Activated naive CD4-positive, alpha-beta T cell (primary cell): ENCODE measurements at places on chromosomes 1 and 21.

- no peak for DNase-seq
These were observed 339.8 kb downstream of the PRDM2 start for GRCh38 chr1:14039582-14040430.

DNA sequence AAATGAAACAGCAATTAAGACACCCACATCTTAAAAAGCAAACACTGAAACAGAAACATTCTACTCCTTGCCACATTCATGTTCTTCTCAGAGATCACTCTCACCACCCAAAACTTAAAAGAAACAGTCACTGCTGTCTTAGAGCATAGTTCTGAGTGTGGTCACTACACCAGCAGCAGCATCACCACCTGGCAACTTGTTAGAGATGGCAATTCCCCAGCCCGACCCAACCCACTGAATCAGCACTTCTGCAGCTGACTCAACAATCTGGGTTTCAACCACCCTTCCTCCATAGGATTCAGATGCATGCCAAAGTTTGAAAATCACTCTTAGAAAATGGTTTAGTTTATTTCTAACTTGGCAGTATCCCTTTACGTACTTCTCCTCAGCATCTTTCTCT lies 126.1 kb downstream of the CDC42BPA start:
- DNase-seq, result no peak

GRCh38 chr1:98421085-98421435 lies 240.5 kb upstream of the SNX7 start:
- DNase-seq, result no peak

DNA sequence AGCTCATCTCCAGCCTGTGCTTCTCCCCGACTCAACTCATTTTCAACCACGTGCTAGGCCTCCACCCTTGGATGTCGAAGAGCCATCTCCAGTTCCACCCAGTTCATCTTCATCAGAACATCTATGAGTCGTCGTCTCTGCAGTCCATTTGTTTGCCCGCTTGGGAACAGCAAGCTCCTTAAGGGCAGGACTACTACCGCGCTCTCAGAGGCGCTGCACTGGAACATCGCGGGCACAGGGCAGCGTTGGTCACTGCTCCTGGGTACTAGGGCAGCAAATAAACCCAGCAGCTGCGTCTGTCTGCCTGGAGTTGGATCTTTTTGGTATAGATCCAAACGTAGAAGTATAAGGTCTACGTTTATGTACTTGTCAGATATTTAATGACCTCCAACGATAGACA lies 478 bp upstream of the PRDM2 start:
- DNase-seq, result no peak

- no peak for DNase-seq
These were observed 29.1 kb upstream of the C21orf91 start for GRCh38 chr21:17848228-17848627.

GRCh38 chr1:29547300-29547699 lies 311.0 kb downstream of the PTPRU start:
- DNase-seq, result no peak

DNA sequence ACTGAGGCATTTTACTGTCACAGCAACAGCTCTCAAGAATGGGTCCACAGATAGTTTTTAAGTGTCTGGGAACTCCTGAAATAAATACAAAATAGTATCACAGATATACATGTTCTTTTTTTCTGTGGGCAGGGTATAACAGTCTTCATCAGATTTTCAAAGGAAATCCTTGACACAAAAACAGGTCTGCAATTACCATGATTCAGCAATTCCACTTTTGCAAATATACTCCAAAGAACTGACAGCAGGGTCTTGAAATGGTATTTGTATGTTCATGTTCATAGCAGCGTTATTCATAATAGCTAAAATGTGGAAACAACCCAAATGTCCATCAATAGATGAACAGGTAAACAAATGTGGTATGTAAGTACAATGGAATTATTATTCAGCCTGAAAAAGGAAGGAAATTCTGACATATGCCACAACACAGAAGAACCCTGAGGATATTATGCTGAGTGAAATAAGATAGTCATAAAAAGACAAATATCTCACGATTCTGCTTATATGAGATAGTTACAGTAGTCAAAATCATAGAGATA lies 85.0 kb downstream of the EPS15 start:
- no peak for DNase-seq

GRCh38 chr21:46190491-46191131 lies 6.4 kb upstream of the SPATC1L start:
- no peak for DNase-seq

DNA sequence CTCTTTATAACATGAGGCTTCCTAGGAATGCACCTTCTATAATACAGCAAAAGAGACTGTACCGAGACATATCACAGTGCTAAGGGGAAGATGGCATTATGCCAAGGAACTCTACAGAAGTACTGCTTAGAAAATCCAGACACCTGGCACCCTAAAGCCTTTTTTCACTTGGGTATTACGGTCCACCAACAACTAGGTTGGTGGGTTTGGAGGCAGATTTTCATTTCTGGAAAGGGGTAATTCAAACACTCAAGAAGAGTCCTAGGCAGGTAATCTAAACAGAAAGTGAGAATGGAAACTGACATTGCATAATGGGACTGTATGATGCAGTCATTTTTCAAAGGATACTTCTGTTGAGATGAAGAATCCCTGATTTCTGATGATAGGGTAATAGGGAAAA lies 19.6 kb downstream of the SCMH1 start:
- DNase-seq, result no peak

DNA sequence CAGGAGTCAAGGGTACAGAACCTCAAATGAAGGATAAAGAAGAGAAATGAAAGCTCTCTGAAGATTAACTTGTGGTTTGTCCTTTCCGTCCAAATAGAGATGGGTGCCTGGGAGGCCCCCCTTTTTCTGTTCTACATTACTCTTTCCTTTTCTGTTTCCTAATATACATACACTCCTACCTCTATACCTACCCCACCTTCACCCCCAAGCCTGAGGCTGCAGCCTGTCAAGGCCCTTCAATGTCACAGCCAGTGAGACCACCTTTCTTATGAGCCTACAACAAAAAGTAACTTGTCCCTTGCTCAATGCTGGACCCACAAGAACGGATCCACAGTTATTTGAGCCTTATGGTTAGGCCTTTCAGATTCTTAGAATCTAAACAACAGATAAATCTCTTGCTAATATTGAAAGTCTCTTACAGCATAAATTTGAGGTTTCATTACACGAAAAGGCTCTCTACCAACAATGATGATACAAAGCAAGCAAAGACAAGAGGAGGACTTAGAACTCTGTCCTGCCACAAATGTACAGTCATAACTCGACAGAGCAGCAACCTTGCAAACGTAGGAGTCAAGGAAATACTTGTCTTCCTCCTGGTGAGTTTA lies 4.1 kb upstream of the TRAF3IP3 start:
- no peak for DNase-seq

DNA sequence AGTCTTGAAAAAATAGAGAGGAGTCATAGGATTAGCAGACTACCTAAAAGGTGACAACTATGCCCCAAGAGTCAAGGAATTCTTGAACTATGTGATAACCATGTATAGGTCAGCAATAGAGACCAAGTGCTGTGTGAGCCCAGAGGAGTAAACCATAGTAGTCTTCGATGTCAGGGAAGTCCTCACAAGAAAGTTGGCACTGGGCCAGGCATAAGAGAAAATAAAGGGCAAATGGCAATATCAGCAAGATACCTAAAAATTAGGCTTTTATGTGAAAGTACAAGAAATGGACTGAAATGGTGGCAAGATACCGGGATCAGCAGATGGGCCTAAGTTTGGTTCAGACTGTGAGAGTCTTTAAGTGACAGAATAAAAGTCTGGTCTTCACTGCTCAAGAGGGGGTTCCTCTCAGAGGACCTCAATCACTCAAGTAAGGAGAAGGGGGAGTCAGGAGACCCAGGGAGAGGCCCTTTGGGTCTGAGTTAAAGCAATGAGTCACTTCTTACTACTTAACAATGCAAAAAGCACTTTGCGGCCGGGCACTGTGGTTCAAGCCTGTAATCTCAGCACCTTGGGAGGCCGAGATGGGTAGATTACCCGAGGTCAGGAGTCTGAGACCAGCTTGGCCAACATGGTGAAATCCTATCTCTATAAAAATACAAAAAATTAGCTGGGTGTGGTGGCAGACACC lies 95.0 kb downstream of the TEX35 start:
- DNase-seq, result no peak
